ENCODE measurements at places on chromosomes 13 and 19.

DNA sequence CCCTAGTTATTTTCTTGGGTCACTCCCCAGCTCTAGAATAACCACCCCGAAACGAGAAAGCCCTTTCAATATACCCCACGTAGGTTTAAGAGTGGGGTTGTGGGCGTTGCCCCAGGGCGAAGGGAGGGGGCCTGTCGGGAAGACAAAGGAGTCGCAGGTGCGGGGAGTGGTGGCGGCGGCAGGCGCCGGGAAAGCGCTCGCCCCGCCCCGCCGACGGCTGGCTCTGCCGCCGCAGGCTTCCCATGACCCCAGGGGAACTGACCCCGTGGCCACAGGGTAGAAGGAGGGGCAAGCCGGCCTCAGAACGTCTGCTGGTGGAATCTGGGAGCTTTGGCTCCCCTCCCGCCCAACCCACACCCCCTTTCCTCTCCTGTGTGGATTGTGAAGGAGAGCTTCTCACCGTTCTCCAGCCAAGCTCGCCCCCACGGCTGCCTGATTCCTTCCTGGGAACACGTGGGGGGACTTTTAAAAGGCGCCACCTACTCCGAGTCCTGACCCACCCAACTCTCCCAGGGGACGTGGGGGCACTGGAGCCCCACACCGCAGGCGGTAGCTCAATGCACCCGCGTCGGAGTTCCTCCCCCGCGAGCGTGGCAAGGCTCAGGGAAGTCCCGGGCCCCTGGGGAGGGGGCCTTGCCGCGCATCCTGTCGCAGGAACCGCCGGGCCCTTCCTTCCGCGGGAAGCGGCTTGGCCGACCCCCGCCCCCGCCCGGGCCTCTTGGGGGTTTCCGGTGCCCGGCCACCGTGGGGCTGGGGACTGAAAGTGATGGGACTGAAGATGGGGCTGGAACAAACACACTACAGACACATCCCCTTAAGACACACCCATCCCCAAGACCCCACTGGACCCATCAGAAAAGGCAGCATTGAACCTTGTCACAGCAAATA, 5.5 kb downstream of the IER2 start:
- DNase-seq, result peak; percentile 49

- no peak for DNase-seq
Observed at GRCh38 chr13:92150606-92151005, 752.2 kb downstream of the GPC5 start.

GRCh38 chr13:84662491-84662890, 780.2 kb upstream of the SLITRK1 start:
- no peak for DNase-seq

GRCh38 chr13:35393886-35394285, 82.6 kb downstream of the MAB21L1 start:
- no peak for DNase-seq

DNA sequence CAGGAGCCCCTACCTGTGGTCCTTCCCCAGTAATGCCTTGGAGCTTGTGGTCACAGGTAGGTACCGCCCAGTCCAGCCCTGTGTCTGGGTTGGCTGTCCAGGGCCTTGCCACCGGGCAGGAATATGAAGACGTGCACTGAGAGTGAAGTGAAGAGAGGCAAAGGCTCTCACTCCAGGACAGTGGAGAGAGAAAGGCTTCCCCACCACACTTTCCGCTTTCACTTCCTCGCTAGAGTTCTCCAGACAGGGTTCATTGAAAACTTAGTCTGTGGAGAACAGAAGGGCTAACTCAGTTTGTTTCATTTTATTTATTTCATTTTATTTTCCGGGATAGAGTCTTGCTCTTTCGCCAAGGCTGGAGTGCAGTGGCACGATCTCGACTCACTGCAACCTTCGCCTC, 14.2 kb downstream of the FCAR start:
- DNase-seq, result no peak

DNA sequence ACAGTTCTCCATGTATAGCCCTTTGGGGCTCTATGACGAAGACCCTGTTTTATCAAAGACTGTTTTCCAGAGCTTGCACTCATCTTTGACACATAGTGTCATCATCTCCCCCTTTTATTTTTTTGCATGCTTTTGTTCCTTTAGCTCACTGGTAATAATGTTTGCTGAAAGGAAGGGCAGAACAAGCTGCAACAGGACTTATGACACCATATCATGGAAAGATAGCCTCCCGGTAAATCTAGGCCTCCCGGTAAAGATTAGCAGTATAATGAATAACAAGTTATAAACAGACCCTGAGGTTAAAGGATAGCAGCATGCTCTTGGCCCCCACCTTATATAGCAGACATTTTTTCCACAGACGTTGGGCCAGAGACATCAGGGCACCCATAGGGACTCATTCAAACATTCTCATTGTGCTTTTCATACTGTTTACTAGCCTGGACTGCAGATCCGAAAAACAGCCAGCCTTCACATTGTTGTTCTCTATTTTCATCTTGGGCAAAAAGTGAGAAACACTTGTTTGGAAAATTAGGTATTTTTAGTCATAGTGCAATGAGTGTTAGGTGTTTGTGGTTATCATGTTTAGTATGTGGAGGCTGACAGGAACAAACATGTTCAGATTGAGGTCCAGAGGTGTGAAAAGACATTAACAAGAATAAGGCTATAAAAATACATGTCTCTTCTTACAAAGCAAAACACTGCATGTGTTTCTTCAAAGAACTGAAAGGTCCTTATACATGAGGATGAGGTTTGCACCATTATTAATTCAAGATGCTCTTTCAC, 136.9 kb upstream of the SPRY2 start:
- no peak for DNase-seq

- DNase-seq, result no peak
Observed at GRCh38 chr19:9871626-9872338, 36.7 kb downstream of the PIN1 start.

All from stimulated activated CD8-positive, alpha-beta memory T cell treated with anti-CD3 and anti-CD28 coated beads, Interleukin-7, amount 100 ng/mL, for 4 hours (primary cell).